ENCODE measurements at places on chromosomes 11 and 22.

GRCh38 chr22:49184736-49185135, 642.9 kb downstream of the BRD1 start:
- no peak for DNase-seq

DNA sequence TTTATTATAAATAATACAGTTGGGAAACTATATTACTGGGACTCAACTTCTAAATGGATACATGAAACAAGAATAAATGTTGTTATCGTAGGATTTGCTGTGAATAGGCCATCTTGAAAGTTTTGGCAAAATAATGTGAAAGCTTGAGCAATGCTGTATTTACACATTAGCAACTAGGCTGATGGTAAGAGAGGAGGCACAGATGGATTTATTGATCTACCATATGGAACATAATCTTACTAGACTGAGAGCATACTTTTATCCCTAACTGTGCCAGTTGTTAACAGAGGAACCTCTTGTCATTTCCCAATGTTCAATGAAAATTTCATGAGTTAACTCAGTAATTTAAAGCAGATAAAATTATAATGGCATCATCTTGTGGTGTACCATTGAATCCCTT, 22.8 kb downstream of the APIP start:
- DNase-seq = no peak

GRCh38 chr11:37450613-37451012, 852.6 kb upstream of the RAG2 start:
- no peak for DNase-seq

DNA sequence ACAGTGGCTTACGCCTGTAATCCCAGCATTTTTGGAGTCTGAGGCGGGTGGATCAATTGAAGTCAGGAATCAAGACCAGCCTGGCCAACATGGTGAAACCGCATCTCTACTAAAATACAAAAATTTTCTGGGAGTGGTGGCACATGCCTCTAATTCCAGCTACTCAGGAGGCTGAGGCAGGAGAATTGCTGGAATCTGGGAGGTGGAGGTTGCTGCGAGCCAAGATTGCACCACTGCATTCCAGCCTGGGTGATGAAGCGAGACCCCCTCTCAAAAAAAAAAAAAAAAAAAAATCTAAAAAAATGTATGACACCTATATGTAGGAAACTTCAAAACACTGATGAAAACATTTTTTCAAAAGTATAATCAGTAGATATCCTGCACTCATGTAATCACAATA, 242.7 kb upstream of the CHORDC1 start:
- DNase-seq = no peak

GRCh38 chr22:49079027-49079725, 748.5 kb downstream of the BRD1 start:
- DNase-seq = no peak

DNA sequence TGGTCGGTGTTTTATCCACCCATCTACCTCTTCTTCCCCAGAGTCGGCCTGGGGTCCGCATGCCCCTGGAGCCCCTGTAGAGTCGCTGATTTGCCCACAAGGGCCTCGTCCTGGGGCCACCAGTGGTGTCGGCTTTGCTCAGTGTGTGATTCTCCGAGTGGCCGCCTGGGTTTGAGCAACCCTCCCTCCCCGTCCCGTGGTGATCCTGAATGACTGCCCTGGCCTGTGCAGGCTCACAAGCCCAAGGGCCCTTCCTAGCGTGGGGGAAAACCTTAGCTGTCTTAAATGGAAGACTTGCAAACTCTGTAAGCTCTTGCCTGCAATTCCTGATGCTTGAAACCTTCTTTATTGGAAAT, 128.3 kb downstream of the OSBP2 start:
- no peak for DNase-seq

DNA sequence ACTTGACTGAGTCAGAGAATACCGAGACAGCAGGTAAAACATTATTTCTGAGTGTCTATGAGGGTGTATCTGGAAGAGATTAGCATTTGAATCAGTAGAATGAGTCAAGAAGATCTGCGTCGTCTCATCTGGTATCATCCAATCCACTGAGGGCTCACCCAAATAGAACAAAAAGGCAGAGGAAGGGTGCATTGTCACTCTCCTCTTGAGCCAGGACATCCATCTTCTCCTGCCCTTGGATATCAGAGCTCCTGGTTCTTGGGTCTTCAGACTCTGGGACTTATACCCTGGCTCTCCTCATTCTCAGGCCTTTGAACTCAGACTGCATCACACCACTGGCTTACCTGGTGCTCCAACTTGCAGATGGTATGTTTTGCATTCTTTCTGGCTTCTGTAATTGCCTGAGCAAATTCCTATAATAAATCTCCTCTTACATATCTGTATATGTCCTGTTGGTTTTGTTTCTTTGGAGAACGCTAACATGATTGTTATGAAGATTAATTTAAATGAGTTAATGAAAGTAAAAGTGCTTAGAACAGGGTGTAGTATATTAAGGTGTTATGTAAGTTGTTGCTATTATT, 49.3 kb downstream of the ME3 start:
- no peak for DNase-seq

GRCh38 chr11:65569164-65569972, 909 bp upstream of the ZNRD2 start:
- no peak for DNase-seq

GRCh38 chr11:44923115-44923514, 27.6 kb downstream of the TP53I11 start:
- DNase-seq = no peak

- no peak for DNase-seq
These were observed 122.6 kb downstream of the MICAL2 start for GRCh38 chr11:12232817-12233601.

- DNase-seq = no peak
These were observed 1.9 kb downstream of the TSGA10IP start for GRCh38 chr11:65947133-65947532.

GRCh38 chr11:111360150-111361043, 18.7 kb downstream of the POU2AF1 start:
- DNase-seq = no peak

DNA sequence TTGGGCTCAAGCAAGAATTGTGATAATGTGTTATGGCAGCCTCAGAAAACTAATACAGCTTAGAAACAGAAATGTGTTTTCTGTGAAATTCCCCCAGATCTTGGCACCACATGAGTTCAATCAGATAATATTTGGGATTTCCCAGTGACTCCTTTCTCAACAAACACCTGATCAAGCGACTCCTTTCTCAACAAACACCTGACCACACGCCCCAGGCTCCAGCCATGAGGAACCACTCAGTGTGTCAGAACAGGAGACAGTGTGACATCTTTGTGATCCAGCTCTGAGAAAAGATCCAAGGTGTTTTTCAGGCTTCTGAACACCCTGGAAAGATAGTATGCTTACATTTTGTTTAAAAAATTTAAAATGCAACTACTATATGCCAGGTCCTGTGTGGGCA, 1.9 kb upstream of the UVRAG start:
- DNase-seq = no peak

GRCh38 chr11:19912958-19913892, 200.6 kb downstream of the NAV2 start:
- no peak for DNase-seq

- peak; percentile 58 for DNase-seq
These were observed 25.9 kb upstream of the ATXN10 start for GRCh38 chr22:45645526-45646414.

GRCh38 chr11:116278076-116278475, 494.7 kb downstream of the BUD13 start:
- DNase-seq = no peak

GRCh38 chr11:12007230-12007593, 1.2 kb downstream of the DKK3 start:
- no peak for DNase-seq

- DNase-seq = no peak
These were observed 9.0 kb upstream of the AHNAK start for GRCh38 chr11:62555464-62556107.

GRCh38 chr11:34957206-34957605, 40.8 kb downstream of the PDHX start:
- no peak for DNase-seq

GRCh38 chr22:46158283-46158682, 8.0 kb downstream of the PPARA start:
- DNase-seq = no peak

DNA sequence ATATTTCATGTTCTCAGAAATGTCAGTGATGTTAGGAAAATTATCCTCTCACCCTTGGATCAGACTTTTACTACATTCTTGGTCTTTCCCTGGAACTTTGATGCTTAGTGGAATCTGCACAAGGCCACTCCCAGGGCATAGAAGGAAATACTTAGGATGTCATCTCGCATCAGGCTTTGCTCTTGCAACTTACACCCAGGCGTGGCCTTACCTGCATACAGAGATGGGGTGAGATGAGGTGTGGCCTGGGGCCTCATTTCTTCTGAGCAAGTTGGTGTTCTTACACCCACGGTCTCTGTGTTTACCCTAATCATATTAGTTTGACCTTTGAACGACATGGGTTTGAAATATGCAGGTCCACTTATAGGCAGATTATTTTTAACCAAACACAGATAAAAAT, 19.0 kb upstream of the OR52K2 start:
- DNase-seq = no peak

Measured in renal pelvis (tissue), 12 donors.